Fibroblast of lung (primary cell): ENCODE measurements at places on chromosomes 7 and 10. TPM values are rescaled to one million over a fixed set of nuclear protein-coding genes. Genes with fewer than 3 reads are reported as not detected.

DNA sequence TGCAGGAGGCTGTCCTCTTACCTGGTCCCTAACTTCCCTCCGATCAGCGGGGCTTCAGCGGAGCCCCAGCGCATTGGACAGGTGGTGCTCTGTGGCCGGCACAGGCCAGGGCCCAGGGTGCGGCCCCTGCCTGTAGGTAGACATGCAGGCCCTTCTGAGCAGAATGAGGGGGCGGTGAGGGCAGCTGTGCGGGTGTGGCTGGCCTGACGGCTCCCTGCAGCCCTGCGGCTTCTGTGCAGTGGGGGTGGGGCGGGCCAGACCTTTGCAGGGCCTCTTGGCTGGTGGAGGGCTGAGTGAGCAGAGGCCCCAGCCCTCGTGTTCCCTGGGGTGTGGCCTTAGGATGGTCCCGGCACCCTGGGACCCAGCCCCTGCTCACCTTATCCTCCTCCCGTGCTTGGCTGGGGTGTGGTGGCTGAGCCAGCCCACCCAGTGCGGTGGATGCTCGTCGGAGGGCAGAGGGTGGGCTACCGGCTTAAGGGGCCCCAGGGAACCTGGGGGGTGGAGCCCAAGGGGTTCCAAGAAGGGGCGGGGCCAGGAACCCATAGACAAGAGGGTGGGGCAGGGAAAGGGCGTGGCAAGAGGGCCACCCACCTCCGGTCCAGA, 175.2 kb upstream of the TNRC18 start:
- DNase-seq = peak; percentile 44

GRCh38 chr7:32611201-32612099, 116.2 kb downstream of the AVL9 start:
- DNase-seq = peak; percentile 38

DNA sequence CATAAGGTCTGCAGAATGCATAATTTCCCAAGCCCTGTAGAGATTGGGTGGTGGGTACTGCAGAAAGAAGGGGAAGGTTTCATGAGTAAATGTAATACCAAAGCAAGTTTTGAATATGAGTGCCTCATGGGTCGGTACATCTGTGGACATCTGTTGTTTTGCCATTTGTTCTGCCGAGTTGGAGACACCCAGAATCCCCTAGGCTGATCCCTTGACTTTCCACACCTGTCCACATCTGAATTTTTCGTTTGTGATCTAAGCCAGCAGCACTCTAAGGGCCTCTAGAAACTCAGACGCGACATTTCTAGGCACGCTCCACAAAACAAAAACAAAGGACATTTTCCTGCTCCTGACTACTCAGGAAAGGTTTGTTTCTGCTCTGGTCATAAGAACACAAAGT, 11.7 kb upstream of the SLF2 start:
- DNase-seq = no peak

GRCh38 chr7:108146070-108146842, 16.1 kb upstream of the LAMB4 start:
- DNase-seq = peak; percentile 74

DNA sequence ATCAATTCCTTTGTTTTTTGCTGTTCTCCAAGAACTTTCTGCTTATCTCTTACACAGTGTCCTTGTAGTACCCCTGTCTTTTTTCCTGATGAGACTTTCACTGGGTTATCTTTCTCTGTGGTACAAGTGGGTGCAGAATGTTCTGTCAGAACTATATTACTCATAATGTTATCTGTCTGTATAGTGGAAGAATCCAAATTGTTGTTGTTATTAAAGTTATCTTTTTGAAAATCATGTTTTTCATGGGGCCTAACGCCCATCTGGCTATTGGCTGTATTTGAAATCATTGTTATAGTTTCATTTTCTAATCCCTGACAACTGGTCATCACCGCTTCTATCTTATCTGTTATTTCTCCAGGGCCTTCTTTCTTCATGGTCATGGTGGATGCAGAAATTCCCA, 163.0 kb upstream of the CCDC6 start:
- no peak for DNase-seq

GRCh38 chr7:74443543-74444247, 10.0 kb upstream of the GTF2IRD1 start:
- DNase-seq = no peak

DNA sequence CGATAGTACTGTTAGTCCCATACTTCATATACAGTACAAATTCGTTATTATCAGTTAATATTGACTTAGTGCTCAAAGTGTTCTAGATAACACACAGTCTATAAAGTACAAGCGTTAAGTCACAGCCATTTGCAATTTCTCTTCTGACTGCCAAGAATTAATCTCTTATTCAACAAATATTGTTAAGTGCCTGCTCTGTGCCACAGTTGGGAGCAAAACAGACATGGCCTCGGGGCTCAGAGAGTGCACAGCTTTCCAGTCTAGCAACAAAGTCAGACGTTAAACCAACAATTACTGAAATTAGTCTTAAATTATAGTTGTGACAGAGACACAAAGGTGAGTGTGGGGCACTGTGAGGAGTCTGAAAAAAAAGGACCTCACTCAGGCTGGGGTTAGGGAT, 113.0 kb upstream of the DPP6 start:
- no peak for DNase-seq

- peak; percentile 38 for DNase-seq
These were observed 686 bp downstream of the AASS start for GRCh38 chr7:122143376-122143750.

- no peak for DNase-seq
These were observed 102.1 kb downstream of the RTKN2 start for GRCh38 chr10:62166331-62167131.

The TMEM178B gene
- under 0.01 TPM in 2 replicates for total RNA-seq

The CLDN3 gene
- not detected in 2 replicates for total RNA-seq

The CD36 gene
- 41.0 and 93.5 TPM in 2 replicates for total RNA-seq

The GOT1 gene
- 31.8 and 52.2 TPM in 2 replicates for total RNA-seq

The MYO3A gene
- total RNA-seq = not detected in 2 replicates

The CHAT gene
- not detected in 2 replicates for total RNA-seq

The NEUROD6 gene
- total RNA-seq = not detected in 2 replicates
